NCI-H146 (cell line): ENCODE measurements at places on chromosomes 2 and 18.
A peak's percentile ranks its signal among the peaks of the same experiment; 100 is the strongest.

- DNase-seq = peak; percentile 34
Measured at GRCh38 chr2:61135510-61135909, 26.5 kb upstream of the C2orf74 start.

DNA sequence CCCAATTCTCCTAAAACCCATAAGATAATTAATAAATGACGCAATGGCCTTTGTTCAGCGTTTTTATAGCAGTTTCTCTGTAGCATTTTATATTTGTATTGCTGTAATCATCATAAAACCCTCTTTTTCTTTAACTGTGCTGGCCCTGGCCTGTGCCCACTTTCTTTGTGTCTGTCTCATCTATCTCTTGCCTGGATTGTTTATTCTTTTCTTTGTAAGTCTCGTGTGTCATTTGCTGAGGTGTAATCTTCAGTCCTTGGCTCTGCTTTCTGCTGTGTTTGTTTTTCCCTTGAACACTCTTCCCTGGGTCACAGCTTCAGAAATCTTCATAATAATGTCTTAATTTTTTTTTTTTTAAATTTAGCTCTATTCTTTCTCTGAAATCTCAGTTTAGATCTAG lies 525.8 kb upstream of the LINC00305 start:
- peak; percentile 44 for DNase-seq

GRCh38 chr2:177467646-177468045 lies 75.1 kb downstream of the AGPS start:
- DNase-seq = no peak

- no peak for DNase-seq
Measured at GRCh38 chr2:172230332-172230888, 127.7 kb upstream of the DLX2 start.

GRCh38 chr2:3287896-3288295 lies 89.7 kb downstream of the EIPR1 start:
- no peak for DNase-seq

DNA sequence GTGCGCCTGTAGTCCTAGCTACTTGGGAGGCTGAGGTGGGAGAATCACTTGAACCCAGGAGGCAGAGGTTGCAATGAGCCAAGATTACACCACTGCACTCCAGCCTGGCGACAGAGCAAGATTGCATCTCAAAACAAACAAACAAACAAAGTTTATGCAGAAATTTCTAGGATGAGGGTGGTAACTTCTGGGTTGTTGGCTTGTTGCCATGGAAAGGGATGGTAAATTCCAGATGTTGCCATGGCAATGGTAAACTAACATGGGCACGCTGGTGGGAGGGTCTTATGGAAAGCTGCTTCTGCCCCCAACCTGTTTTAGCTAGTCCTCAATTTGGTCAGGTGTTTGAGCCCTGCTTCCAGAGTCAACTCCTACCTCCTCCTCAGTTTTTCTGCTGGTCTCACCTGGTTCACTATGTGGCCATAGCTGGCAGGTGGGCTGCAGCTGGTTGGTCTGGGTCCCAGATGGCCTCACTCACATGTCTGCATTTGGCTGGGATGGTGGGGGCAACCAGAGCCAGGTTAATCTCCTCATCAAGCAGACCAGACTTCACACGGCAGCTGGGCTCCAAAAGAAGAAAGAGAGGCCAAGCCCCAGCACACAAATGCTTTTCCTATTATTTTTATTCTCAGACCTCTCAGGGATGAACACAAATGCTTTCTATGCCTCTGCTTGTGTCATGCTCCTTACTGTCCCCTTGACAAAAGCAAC lies 26.6 kb upstream of the TEX44 start:
- peak; percentile 22 for DNase-seq

DNA sequence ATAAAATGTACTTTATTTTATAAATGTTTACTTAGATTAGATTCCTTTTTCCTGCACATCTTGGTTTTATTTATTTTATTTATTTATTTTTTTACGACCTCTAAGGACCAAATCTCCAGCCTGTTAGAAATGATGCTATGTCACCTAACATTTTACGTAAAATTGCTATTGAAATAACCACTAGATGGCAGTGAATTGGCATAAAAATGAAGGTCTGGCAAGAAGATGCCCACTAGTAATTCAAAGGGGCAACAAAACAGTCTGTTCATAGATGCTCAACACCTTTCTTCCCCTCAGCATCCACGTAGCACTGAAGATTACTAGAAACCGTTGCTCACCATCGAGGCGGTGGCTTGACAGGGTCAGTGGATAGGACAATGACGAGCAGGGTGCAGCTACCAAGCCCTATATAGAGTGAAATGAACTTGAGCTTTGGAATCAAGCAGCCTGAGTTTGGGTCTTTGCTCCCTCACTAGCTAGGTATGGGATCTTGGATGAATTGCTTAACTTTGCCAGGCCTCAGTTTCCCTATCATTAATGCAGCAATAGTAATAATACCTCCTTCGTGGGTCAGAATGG lies 128.7 kb upstream of the L3MBTL4 start:
- peak; percentile 29 for DNase-seq

DNA sequence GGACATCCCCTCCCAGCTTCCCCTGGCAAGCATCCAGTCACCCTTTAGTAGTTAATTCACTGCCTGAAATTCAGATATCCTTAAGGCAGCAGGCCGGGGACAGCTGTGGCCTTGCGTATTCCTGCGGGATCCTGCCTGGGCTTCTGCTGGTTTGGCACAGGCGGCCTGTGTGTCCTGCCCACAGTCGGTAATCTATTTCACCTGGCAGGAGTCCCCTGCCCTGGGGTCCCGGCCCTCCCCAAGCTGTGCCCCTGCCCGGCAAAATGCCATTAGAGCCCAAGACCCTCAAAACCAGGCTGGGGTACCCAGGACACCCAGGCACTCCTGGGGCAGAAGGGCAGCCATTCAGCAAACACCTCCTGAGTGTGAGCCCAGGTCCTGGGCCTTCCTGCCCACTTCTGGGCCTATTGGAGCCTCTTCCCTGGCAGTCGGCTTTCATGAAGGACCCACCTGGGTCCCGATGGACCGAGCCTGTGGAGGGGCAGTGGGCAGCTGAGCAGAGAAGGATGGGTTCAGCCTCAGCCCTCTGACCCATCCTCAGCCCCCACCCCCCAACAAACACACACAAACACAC lies 11.6 kb downstream of the CROCC2 start:
- DNase-seq = no peak

DNA sequence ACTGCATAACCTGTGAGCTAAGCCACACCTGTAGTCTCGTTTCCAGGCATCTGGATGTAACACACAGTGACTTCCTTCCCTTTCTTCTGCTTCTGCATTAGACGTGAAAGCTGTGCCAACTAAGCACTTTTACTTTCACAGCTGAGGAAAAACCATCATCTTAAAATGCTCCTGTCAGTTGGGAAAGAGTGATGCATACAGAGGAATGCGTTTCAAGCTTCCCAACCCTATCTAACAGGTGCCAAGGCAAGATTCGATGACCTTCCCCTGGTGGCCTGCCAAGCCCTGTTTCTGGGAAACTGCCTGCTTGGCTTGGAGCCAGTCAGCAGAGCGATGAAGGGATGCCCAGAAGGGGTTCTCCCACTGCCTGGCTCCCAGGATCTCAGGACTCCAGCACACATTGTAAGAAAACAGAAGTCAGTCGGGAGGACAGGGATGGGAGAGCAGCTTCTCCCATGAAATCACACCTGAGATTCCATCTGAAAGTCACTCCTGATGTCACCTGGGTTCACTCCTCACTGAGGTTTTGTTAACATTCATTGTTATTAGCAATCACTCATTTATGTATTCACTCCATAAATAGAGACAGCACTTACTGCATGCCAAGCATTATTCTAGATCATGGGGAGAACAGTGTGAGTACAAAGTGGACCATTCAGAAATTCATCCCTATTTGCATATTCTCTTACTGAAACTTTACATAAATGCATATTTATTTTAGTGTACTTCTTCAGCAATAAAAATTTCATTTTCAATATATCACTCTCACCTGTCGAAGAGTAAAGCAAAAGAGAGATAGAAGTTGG lies 64.1 kb downstream of the DTNA start:
- no peak for DNase-seq

DNA sequence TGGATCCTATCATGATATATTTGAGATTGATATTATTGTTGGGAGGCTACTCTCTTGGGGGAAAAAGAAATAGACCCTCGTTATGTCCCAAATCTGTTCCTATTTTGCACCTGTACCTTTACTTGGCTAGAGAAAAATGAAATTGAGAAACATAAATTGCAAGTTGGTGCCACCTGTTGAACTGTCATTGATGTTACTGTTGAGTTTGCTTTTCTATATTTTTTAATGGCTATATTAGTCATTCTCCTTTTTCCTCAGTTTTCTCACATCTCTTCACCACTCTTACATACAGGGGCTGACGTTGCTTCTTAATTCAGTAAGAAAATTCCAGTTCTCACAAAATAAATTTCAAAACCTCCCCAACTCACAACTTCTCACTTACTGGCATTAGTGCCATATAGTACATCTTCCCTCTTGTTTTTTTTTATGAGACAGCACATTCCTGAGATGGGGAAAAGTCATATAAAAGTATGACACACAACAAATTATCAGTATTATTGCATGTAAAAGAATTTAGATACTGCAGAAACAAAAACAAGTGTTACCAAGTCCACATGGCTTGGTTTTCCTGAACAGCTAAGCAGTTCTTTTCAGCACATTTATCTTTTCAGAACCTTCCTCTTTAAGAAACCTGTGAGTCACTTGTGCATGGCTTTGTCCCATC lies 348.3 kb upstream of the DSEL start:
- DNase-seq = no peak

DNA sequence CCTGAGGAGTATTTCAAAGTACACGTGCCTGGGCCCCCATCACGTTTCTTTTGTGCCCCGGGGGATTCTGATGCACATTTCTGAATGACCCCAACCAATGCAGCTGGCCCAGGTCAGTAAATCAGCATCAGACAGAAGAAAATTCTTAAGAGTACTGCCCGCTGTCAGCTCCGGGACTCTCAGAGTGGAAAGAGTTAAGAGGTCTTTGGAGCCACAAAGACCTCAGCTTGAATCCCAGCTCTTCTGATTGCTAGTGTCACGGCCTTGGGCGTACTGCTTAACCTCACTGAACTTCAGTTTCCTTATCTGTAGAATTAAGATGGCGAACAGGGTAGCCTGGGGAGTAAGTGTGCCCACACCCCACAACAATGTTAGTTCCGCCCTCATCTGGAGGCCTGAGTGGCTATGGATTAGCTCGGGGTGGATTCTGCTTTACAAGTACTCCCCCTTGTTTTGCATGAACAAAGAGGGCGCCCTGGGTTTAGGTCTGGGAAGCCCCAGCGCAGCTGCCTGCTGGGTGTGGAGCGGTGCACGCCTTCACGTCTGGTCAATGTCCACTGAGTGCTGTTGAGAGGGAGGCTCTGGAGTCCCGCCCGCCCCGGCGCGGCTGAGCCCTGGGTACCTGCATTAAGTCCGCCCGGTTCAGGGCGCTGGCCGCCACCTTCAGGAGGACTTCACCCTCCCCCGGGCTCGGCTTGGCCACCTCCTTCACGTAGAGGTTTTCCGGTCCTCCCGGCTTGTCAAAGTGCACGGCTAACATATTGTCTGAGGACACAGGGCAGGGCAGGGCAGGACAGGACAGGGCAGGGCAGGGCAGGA lies 858 bp downstream of the TP53I3 start:
- DNase-seq = peak; percentile 96

DNA sequence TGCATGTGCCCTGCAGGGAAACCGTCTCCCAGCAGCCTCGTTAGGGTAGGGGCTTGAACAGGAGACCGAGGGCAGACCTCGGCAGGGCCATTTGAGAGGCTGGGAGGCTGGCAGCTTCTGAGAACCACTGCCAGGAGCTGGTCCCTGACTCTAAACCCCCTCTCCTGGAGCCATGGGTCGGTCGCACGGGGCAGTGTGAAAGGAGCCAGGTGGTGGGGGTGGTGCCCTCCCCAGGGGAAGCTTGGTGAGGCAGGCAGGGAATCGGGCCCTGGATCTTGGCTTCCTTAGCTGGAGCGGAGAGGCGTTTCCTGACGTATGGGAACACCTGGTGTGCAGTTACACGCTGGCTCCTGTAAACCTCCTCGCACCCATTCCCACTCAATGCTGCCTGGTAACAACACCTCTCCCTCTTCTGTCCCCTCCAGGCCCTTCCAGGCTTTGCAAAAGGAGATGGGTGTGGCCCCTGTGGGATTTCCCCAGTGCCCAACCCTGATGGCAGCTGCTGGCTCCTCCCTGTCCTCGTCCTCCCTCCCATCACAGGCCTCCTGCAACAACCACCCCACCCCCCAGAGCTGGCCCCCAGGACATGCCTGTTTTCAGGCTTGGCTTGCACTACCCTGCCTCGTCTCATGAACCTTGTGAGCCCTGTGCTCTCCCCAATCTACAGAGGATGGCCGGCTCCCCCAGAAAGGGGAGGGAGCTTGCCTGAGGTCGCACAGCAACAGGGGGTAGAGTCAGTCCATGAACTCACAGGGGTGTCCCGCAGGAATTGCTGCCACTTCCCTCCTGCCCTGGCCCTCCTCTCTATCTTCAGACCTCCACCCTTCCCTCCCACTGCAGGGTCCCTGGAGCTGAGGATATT lies 24.4 kb downstream of the ADRA2B start:
- DNase-seq = peak; percentile 20

DNA sequence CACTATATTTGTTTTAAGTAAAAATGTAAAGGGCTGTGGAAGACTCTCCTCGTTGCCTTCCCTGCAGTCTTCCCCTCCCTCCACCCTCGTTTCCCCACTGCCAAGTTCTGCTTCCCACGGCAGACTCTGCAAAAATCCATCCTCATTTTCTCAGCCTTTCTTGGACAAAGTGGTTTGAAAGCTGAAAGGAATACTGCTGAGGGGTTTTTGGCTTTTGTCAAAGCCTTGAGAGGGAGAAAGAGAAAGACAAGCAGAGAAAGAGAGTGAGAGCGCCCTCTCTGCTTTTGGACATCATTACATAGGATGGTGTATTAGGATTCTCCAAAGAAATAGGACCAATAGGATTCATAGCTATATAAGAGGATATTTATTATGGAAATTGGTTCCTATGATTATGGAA lies 455.9 kb upstream of the SOX11 start:
- DNase-seq = no peak

DNA sequence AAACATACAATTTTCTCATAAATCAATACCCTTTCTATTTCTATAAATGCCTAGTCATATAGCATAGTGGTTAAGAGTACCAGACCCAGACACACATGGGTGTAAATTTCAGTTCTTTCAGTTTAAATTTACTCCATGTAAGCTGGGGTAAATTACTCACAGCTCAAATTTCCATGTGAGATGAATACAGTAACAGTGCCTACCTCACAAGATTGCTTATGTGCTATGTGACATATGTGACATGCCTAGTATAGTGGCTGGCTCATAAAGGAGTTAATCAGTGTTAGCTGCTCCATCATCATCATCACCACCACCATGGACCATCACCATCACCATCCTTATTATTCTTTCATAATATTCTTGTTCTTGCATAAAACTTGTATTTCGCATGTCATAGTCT lies 61.6 kb upstream of the CD302 start:
- no peak for DNase-seq

- DNase-seq = peak; percentile 49
Measured at GRCh38 chr2:95314964-95315611, 17.9 kb downstream of the KCNIP3 start.

DNA sequence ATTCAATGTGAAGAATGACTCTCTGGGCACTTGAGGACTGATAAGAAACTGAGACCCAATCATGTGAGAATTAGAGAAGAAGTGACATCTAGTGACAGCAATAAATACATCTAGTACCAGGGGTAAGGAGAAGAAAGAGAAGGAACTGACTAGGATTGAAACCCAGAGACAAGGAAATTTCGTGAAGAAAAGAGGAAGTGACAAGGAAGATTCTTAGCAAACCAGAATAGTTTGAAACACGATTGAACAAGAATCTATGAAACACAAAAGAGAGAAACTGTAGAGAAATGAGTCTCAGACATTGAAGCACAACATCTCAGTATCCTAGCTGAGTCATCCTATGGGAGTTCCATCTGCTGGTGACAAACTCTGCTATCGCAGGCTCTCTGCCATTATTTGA lies 571.9 kb upstream of the PKDCC start:
- peak; percentile 3 for DNase-seq

GRCh38 chr2:234038076-234038802 lies 12.3 kb upstream of the SPP2 start:
- no peak for DNase-seq
